Stimulated activated CD4-positive, alpha-beta T cell treated with anti-CD3 and anti-CD28 coated beads, Interleukin-1b, Interleukin-23, amount 100 ng/mL, for 1 hour (primary cell): ENCODE measurements at places on chromosomes 13 and 19.

DNA sequence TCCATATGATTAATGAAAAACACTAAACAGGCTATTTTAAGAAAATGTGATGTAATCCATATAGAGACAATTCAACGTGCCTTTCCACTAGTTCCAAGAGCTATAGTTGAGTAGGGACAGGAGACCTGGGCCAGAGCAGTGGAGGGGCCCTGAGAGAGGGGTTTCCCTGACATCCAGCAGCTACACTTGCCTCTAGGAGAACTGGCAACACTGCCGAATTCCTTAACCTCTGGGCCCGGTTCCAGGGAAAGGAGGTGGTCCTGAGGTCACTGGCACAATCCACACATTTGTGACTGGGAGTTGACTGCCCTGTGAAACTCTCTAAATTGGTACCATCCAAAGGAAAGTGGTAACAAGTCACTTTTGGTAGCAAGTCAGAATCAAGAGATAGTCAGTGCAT, 264.4 kb downstream of the DCLK1 start:
- no peak for DNase-seq

DNA sequence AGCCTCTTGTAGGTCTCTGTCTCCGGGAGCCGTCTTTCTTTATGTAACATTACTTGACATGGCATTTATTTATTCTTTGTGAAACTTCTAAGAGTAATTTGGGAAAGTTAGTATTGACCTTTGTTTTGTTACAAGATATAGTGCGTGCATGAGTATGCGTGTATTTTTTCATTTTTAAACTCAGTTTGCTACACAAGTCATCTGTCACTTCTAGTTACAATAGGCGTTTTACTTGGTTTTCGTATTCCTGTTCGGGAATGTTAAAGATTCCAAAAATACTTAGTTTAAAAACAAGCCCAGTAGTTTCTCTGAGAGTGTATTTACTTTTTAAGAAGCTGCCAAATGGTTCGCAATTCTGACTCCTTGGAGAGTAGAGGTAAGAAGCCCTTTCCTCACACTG, 3.2 kb downstream of the PDS5B start:
- no peak for DNase-seq

- DNase-seq = no peak
Observed at GRCh38 chr19:18020212-18021085, 12.5 kb downstream of the ARRDC2 start.

DNA sequence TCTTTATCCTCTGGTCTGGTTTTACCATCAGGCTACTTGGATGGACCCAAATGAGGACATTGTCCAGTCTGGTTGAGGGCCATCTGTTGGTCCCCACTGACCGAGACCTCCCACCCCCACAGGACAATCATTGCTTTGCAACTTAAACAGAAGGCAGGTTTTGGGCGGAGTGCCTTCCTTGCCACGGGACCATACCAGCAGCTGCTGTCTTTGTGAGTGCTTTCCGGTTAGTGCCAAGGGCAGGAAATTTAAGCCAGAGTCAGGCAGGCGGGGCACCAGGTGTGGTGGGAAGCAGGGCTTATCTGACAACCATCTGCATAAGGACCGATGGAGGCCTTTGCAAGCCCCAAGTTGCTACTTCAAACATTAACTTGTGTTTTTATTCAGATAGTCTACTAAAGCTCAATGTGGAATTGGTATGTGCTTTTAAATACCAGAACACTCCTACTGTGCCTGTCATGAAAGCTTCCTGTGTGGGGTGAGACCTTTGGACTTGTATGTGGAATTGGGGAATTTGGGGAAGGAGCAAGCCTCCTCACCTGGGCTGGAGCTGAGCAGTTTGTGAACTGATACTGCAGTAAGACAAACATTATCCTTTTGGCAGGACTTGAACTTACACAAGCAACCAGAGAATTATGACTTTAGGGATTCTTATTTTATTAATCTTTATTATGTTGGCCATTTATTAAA, 39.3 kb upstream of the UBE2L5 start:
- DNase-seq = no peak

GRCh38 chr19:51389143-51389542, 1.2 kb downstream of the C19orf84 start:
- DNase-seq = no peak

DNA sequence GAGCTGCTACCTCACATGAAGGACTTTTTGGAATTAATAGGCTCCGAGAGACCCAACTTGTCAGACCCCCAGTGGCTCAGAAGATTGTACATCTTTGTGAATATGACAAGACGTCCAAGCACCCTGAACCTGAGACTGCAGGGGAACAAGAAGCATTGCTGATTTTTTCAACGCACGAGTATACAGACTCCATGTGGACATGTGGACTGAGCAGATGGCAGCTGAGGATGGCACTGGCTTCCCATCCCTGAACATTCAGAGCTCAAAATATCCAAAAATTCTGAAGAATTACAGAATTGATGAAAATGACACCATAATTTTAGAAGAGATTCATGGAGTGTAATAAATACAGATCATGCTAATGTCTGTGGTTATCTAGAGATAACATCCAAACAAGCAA, 254.1 kb downstream of the MZT1 start:
- no peak for DNase-seq

GRCh38 chr13:111929036-111929616, 137.8 kb upstream of the SOX1 start:
- DNase-seq = no peak

GRCh38 chr13:28734906-28735305, 16.1 kb upstream of the SLC46A3 start:
- no peak for DNase-seq

DNA sequence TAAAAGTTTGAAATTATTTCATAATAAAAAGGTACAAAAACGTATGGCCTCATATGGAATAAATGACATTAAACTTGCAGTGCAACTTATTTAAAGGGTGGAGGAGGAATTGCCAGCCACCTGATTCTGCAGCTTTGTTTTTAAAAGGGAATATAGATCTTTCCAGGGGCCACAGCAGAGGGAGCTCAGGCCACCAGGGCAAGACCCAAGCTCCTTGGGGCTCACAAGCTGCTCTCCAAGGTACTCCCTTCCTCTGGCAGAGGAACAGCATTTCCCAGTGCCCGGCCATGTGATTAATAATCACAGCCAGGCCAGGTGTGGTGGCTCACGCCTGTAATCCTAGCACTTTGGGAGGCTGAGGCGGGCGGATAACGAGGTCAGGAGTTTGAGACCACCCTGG, 6.2 kb downstream of the ACOD1 start:
- no peak for DNase-seq

DNA sequence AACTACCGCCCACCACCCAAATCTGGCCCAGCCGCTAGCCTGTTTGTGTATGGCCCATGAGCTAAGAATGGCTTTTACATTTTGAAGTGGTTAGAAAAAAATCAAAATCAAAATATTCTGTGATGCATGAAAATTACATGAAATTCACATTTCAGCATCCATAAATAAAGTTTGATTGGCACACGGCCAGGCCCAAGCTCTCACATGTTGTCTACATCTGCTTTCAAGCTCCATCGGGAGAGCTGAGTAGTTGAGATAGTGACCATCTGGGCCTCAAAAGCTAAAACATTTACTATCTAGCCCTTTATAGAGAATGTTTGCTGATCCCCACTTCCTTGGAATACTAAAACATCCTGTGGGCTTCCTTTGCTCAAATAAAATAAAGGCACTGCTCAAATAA, 14.5 kb downstream of the RFX2 start:
- DNase-seq = no peak

- no peak for DNase-seq
Observed at GRCh38 chr13:23610966-23611491, 40.8 kb downstream of the TNFRSF19 start.

- DNase-seq = no peak
Observed at GRCh38 chr19:48830965-48831364, 5.3 kb downstream of the HSD17B14 start.

DNA sequence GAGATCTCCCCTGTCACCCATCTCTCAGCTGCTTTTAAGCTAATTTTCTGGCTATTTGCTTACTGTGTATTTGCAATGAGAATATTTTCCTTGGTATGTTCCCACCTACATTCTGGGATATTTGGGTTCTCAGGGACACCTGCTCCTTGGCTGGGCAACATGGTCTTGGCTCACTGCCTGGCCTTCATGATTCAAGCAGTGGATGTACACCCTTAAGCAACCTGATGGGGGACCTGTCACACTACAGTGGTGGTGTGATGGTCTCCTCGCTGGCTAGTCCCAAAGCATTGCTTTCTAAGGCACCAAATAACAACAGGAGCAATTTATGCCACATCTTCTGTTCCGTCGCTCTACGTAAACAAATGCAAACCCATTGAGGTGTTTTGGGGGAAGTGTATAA, 35.3 kb upstream of the RFC3 start:
- DNase-seq = no peak

DNA sequence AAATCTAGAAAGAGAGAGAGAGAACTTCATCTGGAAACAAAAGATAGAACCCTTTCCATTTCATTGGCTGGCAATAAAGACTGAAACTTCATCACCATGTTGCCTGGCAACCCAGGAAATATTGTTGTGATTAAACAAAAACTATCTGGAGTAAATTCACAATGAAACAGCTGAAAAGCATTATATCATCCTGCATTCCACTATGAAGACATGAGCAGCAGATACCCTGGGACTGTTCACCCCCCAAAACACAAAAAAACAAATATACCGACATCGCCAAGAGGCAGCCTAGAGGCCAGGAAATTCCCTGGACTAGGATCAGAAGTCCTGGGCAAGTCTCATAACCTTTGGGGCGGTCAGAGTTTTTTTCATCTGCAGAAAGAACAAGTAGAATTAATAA, 158.3 kb downstream of the FOXO1 start:
- DNase-seq = no peak

GRCh38 chr13:28401303-28402056, 93.4 kb downstream of the FLT1 start:
- no peak for DNase-seq

GRCh38 chr19:1107661-1108261, 4.0 kb downstream of the GPX4 start:
- no peak for DNase-seq

DNA sequence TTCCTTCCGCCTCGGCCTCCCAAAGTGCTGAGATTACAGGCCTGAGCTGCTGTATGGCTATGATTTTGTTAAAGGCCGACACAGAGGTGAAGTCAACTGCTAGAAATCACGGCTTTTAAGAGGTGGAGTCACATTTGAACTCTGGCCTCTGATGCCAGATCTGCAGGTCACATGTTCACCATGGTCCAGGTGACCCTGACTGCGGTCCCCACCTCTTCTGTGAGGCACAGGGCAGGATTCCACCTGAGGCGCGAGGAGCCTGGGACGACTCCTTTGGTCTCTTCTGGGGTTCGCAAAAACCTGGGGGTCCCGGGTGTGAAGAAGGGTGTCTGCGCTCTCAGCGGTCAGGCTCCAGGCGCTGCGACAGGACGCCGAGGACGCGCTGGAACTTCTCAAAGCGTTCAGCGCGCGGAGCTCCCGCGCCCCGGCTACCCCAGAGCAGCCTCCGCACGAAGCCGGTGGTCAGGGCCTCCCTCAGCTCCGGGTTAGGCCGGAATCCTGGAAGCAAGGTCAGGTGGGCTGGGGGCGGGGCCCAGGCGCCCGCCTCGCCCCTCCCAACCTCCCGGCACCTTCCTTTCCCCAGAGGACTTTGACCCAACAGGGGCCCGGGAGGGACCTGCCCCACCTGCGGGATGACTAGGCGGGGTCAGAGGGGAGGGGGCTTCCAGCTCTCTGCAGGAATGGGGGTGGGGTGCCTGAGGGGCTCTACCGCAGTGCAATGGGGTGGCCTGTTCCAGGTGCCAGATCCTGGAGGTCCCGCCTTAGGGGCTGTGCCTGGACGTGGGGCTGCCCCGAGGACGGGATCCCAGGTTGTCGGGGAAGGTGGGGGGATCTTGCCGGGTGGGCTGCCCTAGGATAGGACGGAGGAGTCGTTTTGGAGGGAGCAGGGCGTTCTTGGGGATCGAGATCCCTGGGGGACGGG, 13.0 kb downstream of the TRIP10 start:
- no peak for DNase-seq

GRCh38 chr19:17724655-17725054, 5.4 kb downstream of the MAP1S start:
- no peak for DNase-seq
